ENCODE measurements at places on chromosomes 1 and 21.

- no peak for DNase-seq
These were observed 542.5 kb upstream of the PKN2 start for GRCh38 chr1:88141499-88142074.

- no peak for DNase-seq
These were observed 42.0 kb downstream of the ADSS2 start for GRCh38 chr1:244409701-244410100.

- no peak for DNase-seq
These were observed 81.9 kb downstream of the EPHB2 start for GRCh38 chr1:22792396-22793160.

GRCh38 chr1:93980320-93981273 lies 71.4 kb upstream of the GCLM start:
- peak; percentile 33 for DNase-seq

DNA sequence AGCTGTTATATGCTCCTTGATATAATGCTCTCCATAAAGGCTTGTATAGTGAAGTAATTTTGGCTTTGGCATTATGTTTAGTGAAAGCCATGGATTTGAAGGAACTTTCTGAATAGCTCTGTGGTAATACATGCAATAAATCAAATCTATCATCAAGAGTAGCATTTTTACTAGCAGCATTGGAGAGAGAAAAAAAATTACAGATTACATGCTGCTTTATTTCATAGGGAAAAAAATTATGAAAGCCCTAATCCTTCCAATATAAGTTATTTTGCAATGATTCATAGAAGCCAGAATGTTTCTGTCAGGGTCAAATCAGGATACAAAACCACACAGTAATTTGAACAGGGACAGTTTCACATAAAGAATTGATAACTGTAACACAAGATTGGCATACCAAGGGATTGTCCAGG lies 250.0 kb downstream of the SPATA17 start:
- DNase-seq: no peak

- no peak for DNase-seq
These were observed at the start of gene A3GALT2 for GRCh38 chr1:33320619-33321165. TSS of gene A3GALT2 (minus strand) at chr1:33321098. CDS start at chr1:33321098, 0 bp downstream.
